ENCODE measurements at places on chromosomes 1 and 21.

GRCh38 chr1:46687093-46687659 lies 15.5 kb downstream of the TEX38 start:
- no peak for DNase-seq

GRCh38 chr1:160615660-160616059 lies 31.2 kb downstream of the SLAMF1 start:
- DNase-seq, result no peak

DNA sequence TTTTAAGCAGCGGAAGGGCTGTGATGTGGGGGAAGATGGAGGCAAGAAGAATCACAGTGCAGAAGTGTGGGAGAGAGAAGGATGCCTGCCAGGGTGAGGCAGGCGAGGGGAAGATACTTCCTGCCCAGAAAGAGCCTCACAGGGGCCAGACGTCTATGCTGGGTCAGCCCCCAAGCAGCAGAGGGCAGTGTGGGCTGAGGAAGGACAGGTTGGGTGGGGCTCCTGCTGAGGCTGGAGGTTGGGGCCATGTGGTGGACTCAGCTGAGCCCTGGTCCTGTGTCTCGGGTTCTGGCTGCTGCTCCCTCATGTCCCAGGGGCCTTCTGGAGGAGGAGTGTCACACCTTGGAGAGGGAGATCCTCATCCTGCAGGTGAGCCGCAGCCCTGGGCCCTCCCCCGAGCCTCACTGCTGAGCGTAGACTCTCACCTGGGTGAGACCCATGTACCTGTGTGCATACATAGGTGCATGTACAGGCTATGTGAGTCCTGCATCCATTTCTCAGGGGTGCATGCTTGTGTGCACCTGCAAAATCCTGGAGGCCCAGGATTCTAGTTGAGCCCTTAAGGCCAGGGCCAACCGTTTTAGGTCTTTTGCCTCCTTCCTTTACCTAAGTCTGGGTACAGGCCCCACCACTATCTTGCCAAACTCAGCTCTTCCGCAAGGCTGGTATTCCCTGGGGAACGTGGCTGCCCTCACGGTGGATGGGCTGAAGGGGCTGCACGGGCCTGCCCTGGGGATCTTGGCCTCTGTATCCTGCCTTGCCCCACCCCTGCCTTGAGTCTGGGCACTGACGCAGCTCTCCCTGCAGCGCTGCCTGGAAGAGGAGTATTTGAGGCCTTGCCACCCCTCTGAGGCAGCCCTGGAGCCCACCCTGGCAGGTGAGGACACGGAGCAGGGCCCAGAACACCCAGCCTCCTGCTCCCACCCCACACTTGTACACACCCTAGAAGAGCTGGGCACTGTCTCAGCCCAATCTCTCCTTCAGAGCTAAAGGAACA lies 3.7 kb downstream of the CCDC24 start:
- no peak for DNase-seq

DNA sequence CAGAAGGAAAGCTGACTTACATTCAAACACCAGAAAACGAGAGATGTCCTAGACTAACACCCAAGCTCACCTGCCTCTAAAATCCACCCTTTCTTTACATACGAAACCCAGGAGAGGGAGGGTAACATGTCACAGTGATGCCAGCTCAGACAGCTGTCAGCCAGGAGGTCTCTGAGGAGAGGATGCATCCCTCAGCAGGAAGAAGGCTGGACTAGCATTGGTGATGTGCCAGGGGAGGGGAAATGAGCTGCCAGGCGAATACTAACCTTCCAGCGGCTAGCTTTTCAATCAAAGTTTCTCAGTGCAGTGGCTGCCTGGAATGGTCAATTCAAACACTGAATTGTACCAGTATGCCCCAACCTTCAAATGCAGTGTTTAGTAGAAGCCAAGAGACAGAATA lies 3.6 kb upstream of the UBE2G2 start:
- DNase-seq, result no peak

DNA sequence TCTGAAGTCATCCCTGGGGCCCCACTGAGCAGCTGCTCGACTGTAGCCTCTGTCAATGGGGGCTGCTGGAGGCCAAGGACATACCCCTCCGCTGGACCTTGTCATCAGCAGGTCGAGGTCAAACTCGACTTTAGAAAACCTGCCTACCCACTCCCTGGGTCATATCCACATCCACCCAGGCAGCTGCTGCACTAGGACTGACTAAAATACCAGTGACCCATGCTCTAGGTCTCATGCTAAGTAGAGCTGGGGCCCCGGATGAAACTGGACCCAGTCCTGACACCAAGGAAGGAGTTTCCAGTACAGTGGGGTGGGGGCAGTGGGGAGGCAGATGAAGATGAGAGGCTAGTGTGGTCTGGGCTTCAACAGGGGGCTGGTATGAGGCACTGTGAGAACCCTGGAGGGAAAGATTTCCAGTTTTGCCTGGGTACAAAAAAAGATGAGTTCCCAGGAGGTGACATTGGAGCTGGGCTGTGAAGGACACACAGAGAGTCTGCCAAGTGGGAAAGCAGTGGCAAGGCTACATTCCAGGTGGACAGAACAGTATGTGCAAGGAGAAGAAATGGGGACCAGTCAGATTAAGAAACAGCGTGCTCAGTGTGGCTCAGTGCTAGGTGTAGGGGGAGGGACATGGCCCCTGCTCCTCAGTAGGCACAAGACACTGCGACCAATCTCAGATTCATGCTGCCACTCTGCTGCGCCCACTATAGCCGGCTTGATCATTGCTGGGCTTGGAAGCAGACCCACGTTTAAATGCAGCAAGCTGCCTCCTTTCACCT lies 12.4 kb downstream of the SLC2A1 start:
- no peak for DNase-seq

- no peak for DNase-seq
Measured at GRCh38 chr1:18013216-18013615, 94.4 kb upstream of the IGSF21 start.

DNA sequence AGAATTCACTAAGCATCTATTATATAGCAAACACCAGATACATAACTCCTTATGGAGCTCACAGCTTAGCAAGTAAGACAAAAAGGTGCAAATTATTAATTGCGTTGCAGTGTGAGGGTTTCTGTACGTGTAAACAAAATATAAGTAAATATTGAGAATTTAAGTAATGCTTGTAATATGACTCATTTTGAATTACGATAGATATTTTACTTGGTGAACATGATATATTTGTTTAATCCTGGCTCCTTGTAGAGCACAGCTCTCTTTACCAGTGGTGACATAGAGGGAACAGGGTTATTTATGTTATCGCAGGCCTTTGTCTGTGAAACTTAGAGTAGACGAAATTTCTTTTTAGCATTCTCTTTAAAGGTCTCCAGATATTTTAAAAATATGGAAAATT lies 36.4 kb downstream of the LYPLAL1 start:
- DNase-seq, result no peak

- no peak for DNase-seq
Measured at GRCh38 chr1:19640363-19641316, 3.5 kb upstream of the NBL1 start.
